ENCODE measurements at places on chromosomes 2 and 18.

DNA sequence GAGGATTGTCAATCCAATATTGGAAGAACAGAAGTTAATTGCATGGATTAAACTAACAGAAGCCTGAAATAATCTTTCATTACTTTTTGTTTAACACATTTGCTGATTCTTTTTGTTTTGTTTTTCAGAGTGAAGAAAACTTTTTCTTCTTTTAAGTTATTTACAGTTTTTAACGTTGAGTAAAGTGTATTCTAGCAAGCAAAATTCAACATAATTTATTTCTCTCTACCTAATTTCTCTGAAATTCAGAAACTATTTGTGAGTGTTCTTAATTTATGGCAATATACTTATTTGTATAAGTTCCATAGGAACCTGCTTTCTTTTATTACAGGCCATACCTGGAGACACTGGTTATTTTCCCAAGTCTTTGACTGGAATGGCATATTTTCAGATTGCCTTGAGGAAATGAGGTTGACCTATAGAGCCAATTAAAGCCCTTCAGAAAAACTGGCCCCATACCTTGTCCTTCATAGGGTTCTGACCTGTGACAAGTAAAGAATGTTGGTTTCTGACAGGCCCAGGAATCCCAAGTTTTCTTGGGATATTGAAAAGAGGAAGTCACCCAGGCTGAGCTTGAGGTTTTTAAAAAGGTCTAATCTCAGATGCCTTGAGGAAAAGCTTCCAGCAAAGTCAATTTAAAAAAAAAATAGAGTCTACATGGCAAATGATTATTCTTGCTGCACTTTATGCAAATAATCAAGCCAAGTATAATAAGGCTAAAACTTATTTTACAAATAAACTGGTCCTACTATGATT lies 26.8 kb upstream of the LIPG start:
- no peak for DNase-seq

DNA sequence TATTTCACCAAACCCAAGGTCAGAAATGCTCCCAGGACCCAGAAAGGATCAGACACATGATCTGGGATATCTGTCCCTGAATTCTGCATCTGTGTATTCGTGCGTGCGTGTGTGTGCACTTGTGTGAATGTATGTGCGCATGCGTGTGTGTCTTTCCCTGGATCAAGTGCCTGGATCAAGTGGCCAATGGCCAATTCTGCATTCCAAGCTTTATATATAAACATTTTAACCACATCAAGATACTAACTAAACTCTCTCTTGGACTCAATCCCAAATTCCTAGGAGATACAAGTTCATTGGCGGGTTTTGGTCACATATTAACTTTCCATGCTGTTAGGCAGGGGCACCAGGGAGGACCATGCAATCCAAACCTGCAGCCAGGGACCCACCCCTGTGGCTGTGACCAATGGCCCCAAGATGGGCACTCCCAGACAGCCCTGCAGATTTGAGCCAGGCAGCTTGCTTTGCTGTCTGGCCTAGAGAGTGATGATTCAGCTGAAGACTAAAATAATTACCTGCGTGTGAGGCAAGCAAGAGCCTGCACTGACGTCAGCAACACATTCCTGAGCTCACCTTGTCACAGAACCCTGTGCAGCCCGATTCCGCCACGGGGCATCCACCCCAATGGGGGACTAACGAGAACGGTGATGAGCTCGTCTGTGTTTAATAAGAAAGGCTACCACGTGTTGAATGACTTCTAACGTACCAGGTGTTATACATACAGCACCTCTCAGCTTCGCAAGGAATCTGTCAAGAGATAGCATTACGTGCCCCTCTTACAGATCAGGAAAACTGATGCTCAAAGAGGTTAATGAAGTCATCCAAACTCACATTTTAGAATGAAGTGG lies 45.3 kb upstream of the ROCK2 start:
- DNase-seq = no peak

GRCh38 chr2:168896783-168897182 lies 4.3 kb upstream of the G6PC2 start:
- no peak for DNase-seq

DNA sequence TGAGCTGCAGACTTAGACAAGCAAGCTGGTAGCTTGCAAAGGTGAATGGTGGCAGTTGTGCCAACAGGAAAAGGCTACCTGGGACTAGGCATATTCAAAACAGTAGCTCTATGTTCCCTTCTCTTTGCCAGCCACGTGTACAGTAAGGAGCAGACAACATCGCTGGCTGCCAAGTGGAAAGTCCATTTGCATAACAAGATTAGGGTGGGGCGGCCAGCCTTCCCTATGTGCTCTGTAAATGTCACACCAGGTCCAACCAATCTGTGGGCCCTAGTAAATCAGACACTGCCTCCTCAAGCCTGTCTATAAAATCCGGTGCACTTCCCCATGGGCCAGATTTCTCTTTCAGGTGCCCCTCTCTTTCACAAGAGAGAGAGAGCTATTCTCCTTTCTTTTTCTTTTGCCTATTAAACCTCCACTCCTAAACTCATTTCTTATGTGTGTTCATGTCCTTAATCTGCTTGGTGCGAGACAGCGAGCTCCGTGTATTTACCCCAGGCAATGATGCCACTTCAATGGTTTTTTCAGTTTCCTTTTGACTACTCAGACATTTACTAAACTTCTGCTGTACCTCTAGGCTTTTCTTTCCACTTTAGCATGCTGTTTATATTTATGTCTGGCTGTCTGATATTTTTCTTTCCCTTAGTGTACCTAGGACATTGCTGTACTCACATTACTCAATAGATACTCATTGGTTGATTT lies 297.4 kb upstream of the GCFC2 start:
- no peak for DNase-seq

GRCh38 chr2:238724728-238725127 lies 123.2 kb upstream of the TWIST2 start:
- no peak for DNase-seq

DNA sequence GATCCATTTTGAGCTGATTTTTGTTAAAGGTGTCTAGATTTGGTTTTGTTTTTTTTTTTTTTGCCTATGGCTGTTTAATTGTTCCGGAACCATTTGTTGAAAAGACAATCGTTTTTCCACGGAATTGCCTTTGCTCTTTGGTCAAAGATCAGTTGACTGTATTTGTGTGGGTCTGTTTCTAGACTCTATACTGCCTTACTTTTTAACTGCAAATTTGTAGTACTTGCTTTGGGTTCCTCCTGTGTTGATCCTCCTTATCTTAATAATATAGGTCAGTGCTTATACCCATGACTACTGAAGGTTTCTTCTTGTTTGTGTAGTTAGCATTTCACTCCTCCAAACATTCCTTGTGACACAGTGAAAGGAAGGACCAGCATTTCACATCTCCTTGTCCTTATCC lies 30.4 kb downstream of the CERS6 start:
- DNase-seq = no peak

- no peak for DNase-seq
Measured at GRCh38 chr2:231611273-231612108, 18.8 kb downstream of the TEX44 start.

DNA sequence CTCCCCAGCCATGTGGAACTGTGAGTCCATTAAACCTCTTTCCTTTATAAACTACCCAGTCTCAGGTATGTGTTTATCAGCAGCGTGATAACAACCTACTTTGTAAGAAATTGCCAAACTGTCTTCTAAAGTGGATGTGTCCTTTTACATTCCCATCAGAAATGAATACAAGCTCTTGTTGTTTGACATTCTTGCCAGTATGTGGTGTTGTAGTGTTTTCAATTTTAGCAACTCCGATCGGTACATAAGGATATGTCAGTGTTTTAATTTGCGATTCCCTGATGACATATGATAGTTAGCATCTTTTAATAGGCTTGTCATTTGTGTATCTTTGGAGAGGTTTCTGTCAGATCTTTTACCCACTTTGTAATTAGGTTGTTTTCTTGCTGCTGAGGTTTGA lies 1156.3 kb upstream of the CRIM1 start:
- no peak for DNase-seq

DNA sequence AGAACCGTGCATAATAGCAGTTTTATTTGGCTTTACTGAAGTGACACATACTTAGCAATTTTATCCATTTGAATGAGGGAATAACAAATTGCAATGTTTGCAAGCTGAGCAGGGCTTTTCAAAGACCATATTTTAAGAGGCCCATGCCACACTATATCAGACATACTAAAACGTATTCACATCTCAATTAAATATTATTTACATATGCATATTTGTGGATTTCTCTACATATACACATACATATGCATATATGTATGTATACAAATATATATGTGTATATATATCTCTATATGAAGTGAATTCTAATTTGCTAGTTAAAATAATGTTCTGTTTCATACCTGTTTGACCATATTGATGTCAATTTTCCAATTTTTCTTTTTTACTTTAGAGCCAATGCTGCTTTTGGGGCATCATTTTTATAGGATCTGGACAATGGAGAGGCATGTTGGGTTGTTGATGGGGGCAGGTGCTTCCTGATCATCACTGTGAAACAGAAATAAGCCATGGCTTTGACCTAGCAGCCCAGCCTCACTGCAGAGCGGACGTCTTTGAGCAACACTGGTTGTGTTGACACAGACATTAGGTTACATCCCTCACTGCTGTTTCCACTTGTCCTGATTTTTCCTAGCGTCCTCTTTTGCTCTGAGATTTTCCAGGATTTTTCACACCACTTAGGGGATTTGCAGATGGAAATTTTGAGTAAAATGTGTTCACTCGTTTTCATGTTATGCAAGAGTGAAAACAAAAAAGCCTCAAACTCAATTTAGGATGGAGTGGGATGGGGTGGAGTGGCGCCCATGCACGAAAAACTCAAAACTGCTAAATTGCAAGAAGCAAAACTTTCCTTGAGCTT lies 56.9 kb downstream of the RDH14 start:
- DNase-seq = no peak

- DNase-seq = no peak
Measured at GRCh38 chr2:148928395-148928794, 53.4 kb downstream of the KIF5C start.

DNA sequence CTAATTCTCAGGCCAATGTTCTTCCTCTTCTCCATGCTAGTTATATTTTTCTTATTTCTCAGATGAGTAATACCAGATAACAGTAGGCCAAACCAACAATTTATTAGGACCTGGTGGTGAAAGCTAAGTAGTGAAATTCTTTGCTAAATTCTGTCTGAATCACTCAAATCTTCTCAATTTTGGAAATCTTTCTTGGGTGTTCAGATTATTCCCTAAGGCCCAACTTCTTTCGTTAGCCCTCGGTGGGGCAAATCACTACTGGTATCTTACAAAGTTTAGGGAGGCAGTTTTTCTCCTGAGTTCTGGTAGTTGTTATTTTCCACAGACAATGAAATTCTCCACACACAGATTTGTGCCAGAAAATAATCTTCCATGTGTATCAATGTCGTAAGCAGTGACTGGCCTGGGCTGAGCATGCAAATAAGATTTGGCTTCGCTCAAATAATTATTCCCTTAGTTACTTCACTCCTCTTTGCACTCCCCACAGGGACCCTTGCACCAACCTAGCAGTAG lies 443.5 kb upstream of the SLC14A2 start:
- DNase-seq = no peak

GRCh38 chr2:217515615-217516309 lies 487.0 kb downstream of the TNS1 start:
- DNase-seq = no peak

All from hippocampal formation (tissue), 2 donors.